ENCODE measurements at places on chromosomes 12 and 14. TPM values are rescaled to one million over a fixed set of nuclear protein-coding genes. Genes with fewer than 3 reads are reported as not detected.

GRCh38 chr12:47841910-47842309 lies 22.2 kb upstream of the HDAC7 start:
- no peaks in the 10 kb centered on the region for H3K36me3 ChIP-seq
- no peaks in the 10 kb centered on the region for H3K27me3 ChIP-seq
- no peaks in the 10 kb centered on the region for H3K4me1 ChIP-seq
- H3K27ac ChIP-seq = no peak overlapping the region
- no peak overlapping the region for H3K4me3 ChIP-seq

GRCh38 chr12:15717940-15718567 lies 71.1 kb downstream of the EPS8 start:
- H3K4me3 ChIP-seq = no peak overlapping the region
- no peaks in the 10 kb centered on the region for H3K36me3 ChIP-seq
- DNase-seq = no peak

DNA sequence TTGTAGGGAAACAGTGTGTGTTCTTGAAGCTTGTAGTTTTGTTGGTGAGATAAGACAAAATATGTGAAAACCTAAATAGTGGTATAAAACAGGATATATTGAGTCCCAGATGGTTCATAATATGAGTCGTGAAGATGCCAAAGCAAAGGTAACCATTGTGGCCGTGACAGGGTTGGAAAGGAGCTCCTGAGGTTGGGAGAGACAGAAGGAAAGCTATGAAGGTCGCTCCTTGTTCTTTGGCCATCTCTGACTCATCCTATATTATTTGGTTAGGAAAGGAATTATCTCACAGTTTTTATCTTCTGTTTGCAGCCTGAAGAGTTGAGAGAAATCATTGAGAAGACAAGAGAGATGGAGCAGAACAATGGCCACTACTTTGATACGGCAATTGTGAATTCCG lies 27.1 kb downstream of the ATP6V1D start:
- no peak overlapping the region for H3K27ac ChIP-seq
- H3K27me3 ChIP-seq = no peaks in the 10 kb centered on the region
- no peak for DNase-seq
- H3K4me1 ChIP-seq = peaks cover 3% of the 10 kb centered on the region

- DNase-seq = peak; percentile 68
- no peaks in the 10 kb centered on the region for H3K27me3 ChIP-seq
- H3K4me1 ChIP-seq = peaks cover 9% of the 10 kb centered on the region
- peaks cover 12% of the 10 kb centered on the region for H3K36me3 ChIP-seq
These were observed 142.5 kb upstream of the OVCH1 start for GRCh38 chr12:29639893-29640495.

Gene CCDC198
- total RNA-seq = not detected

GRCh38 chr14:41313196-41313595 lies 293.5 kb upstream of the LRFN5 start:
- no peaks in the 10 kb centered on the region for H3K4me1 ChIP-seq
- DNase-seq = no peak
- no peak overlapping the region for H3K27ac ChIP-seq
- no peaks in the 10 kb centered on the region for H3K36me3 ChIP-seq

Gene PRORP
- total RNA-seq = 30.8 TPM

GRCh38 chr12:117069101-117069797 lies 30.0 kb downstream of the TESC start:
- H3K36me3 ChIP-seq = no peaks in the 10 kb centered on the region
- no peak overlapping the region for H3K4me3 ChIP-seq
- no peak for DNase-seq
- H3K4me1 ChIP-seq = peaks cover 2% of the 10 kb centered on the region
- no peak overlapping the region for H3K27ac ChIP-seq
- H3K27me3 ChIP-seq = no peaks in the 10 kb centered on the region

DNA sequence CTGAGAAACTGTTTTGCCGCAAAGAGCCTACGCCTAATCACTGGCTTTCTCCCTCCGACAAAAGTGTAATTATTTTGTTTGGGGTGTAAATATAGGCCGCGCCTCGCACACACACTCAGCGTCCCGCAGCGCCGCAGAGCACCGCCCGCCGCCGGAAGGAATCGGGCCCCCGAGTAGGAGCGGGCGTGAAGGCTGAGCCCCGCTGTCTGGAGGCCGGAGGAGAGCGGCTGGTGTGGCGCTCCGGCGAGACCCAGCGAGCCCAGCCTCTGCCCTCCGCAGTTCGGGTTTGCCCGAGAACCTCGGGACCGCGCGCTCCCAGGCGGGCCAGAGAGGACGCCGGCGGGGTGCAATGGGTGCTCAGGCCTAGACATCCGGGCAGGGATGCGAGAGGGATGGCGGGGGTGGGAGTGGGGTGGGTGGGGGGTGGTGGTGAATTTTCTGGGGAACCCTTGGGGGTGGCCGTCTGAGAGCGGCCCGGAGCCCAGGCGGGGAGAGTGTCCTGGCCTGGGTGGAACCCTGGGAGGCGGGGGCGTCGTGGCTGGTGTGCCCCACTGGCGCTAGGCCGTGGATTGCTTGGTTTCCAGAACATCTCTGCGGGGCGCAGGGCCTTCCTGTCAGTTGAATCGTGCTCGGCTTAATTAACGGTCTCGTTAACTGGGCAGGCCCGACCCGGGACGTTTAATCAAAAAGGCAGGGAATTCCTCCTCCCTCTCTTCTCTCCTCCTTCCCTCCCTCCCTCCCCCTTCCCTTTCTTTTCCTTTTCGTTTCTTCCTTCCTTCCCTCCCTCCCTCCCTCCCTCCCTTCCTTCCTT lies 4.7 kb upstream of the LHX5 start:
- peaks cover 11% of the 10 kb centered on the region for H3K4me1 ChIP-seq
- peaks cover 98% of the 10 kb centered on the region for H3K27me3 ChIP-seq
- no peak overlapping the region for H3K27ac ChIP-seq
- peak; percentile 72 for DNase-seq
- peak overlapping the region; percentile 66 for H3K4me3 ChIP-seq

Gene BBOF1
- total RNA-seq = 3.9 TPM

GRCh38 chr12:103301642-103302591 lies 193.9 kb downstream of the C12orf42 start:
- peak overlapping the region; percentile 73 for H3K27ac ChIP-seq
- H3K27me3 ChIP-seq = peaks cover 23% of the 10 kb centered on the region
- no peaks in the 10 kb centered on the region for H3K4me1 ChIP-seq
- peak; percentile 92 for DNase-seq

DNA sequence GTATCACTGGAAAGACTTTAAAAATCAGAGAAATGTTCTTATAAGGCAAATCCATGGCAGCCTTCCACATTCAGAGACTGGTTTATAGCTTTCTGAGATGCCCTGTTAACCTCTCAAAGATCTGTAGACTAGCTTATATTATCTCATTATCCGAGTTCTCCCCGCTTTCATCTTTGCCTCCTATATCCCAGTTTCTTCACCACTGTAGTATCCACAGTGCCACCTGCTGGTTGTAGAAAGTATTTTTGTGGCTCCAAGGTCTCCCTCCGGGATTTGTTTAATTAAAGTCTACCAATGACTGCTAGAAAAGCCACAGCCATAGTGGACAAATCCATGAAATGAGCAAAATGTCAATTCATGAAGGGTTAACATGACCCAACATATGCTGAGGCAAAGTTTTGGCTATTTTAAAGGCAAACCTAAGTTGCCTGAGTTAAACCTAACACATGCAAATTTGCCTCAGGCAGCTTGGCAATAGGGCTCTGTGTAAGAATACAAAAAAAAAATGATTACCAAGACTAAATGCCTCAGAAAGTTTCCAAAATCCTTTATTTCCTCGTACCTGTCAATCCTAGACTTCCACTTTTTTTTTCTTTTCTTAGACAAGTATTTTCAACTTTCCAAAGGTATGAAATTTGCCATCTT lies 218.8 kb upstream of the BMP4 start:
- H3K27me3 ChIP-seq = no peaks in the 10 kb centered on the region
- H3K27ac ChIP-seq = no peak overlapping the region
- DNase-seq = peak; percentile 89
- no peaks in the 10 kb centered on the region for H3K36me3 ChIP-seq
- peaks cover 15% of the 10 kb centered on the region for H3K4me1 ChIP-seq
- no peak overlapping the region for H3K4me3 ChIP-seq

All from endodermal cell (in vitro differentiated cells).